ENCODE measurements at places on chromosomes 3 and 15.

- DNase-seq, result no peak
Measured at GRCh38 chr3:153180860-153181372, 18.9 kb downstream of the RAP2B start.

DNA sequence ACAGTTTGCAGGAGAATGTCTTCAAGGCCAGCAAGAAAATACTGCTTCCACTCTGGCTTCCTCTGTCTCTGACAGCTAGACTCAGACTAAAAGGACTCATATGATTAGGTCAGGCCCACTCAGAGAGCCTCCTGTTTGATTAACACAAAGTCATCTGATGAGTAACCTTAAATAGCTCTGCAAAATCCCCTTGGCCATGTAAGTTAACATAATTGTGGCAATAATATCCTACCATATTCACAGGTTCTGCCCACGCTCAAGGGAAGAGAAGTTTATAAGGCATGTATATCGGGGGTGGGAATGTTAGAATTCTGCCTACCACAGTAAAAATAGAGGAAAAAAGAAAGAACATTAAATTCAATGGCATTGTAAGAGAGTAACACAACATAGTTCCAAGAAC lies 20.6 kb upstream of the HHATL start:
- DNase-seq, result no peak

DNA sequence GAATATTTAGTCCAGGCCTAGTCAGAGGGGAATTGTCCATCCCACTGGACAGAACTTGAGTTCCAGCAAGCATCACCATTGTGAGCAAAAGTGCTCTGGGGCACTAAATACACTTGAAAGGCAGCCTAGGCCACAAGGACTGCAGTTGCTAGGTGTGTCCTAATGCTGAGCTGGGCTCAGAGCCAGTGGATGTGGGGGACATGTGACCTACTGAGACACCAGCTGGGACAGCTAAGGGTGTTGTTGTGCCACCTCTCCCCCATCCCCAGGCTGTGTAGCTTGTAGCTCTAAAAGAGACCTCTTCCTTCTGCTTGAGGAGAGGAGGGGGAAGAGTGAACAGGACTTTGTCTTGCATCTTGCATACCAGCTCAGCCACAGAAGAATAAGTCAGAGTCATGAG lies 120.9 kb downstream of the DTWD1 start:
- no peak for DNase-seq

DNA sequence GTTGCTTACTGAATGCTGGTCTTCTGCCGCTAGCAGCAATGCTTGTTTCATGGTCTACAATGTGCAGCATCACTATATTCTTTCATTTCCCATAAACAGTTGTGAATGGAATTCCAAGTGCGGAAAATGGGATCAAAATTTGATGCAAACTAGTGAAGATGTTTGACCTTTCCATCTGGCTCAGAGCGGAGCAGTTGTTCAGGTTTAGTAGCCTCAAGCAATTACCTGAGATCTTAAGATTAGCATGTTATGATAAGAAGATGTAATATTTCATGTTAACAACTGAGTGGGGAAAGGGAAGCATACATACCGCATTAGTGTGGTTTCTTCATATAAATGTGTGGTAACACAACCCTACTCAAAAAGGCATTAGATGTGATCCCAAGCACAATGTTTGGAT lies 221.1 kb upstream of the CFAP20DC start:
- DNase-seq, result no peak

- no peak for DNase-seq
Measured at GRCh38 chr15:57703387-57703786, 3.1 kb upstream of the POLR2M start.
